ENCODE measurements at places on chromosomes 11 and 22.

GRCh38 chr11:1075341-1075911 is 752 bp downstream of the MUC2 start:
- DNase-seq, result no peak

GRCh38 chr11:119671561-119672015 is 57.4 kb downstream of the NECTIN1 start:
- no peak for DNase-seq

GRCh38 chr11:8719211-8719649 is 36.6 kb downstream of the RPL27A start:
- no peak for DNase-seq

DNA sequence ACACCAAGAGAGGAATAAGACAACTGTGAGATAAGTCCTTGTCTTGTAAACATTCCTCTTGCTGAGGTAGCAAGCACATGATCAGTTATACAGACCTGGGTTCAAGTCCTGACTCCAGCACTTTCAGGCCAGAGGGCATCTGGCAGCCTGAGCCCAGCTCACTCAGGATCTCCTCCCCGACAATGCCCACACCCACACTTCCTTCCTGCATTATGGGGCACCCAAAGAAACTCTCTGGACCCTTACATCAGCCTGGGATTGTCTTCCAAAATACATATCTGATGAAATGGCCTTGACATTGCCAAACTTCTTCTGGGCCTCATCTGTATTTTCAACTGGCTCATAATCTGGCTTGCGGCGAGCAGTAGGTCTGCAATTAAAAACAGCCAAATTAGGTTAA is 48.6 kb downstream of the ARFGAP3 start:
- no peak for DNase-seq

Measured in stimulated activated CD4-positive, alpha-beta T cell treated with anti-CD3 and anti-CD28 coated beads, Interleukin-12 subunit alpha, Interleukin-12 subunit beta, amount 100 ng/mL, for 24 hours (primary cell).